ENCODE measurements at places on chromosomes 1 and 21.
A peak's percentile ranks its signal among the peaks of the same experiment; 100 is the strongest.

DNA sequence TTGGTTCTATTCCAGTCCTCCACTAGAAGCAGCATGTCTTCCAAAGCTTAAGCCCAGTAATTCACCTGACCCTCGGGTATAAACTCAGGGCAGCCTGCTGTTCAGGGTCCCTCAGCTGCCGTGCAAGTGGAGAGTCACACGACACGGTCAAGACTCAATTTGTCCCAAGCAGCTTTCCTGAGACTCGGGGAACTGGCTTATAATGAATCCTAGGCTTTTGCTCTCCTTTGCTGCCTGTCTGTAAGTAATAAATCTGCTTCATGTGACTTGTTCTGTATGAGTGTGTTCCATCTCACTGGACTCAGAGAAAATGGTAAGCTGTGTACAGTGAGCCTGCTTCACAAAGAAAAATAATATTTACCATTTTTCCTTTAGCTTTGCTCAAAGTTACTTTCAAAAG, 119.8 kb downstream of the CYYR1 start:
- DNase-seq: no peak

- no peak for DNase-seq
Observed at GRCh38 chr1:10528066-10529014, 53.6 kb downstream of the PEX14 start.

- no peak for DNase-seq
Observed at GRCh38 chr1:218165701-218166114, 119.4 kb upstream of the RRP15 start.

GRCh38 chr1:168112673-168113305, 23.9 kb downstream of the GPR161 start:
- DNase-seq: peak; percentile 66

- DNase-seq: no peak
Observed at GRCh38 chr1:65991694-65992093, 199.0 kb downstream of the PDE4B start.

DNA sequence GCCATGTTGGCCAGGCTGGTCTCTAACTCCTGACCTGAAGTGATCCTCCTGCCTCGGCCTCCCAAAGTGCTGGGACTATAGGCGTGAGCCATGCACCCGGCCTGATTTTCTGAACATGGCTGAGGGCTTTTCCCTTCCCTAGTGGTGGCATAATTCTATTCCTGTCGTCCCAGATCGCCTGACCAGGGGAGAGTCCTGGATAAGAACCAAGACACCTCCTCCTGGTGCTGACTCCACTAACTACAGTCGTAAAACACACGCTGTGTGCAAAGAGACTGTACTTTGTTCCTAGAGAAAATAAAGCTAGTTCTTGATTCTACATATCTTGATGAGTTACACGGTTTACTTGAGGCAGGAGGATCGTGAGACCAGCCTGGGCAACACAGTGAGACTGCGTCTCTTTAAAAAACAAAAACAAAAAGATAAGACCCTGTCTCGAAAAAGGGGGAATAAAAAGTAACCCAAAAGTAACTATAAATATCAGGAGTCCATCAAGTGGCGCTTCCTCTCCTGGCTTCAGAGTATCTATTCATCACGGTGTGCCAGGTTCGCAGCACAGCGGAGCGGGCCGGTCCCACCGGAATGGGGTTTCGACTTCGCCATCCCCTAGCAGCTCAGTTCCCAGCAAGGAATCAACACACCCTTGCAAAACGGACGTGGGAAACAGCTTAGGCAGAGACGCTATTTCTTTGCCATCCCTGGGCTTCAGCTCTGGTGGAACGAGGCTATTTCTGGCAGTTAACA, 973 bp downstream of the SDF4 start:
- peak; percentile 47 for DNase-seq

DNA sequence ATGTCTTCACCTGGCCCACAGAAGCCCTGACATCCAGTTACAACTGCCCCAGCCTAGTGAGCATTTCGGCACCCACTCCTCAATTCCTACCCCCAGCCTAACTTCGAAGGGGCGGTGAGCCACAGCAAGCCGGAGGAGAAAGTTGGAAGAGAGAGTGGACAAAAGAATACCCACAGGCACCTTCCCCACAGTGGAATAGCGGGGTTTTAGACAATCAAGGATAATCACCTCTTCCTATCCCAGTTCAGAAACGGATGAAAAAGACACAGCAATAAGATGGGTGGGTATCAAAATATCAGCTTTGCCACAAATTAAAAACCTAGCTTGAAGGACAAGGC, 1.3 kb upstream of the LSS start:
- DNase-seq: no peak

DNA sequence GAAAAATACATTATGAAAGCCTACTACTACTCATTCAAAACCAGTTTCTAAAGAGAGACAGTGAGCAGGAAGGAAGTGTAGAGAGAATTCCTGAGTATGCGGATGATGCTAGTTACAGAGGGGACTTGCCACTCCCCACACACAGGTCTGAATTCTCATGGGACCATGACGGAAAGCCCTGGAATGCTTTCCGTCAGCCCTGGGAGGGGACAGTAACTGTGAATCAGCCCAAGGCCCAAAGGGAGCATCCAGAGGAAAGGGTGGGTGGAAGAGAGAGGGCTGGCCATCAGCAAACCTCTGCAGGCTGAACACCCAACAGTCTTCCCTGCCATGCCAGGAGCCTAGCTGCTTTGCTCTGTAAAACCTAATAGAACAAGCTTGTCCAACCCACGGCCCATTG, 36.4 kb downstream of the RCSD1 start:
- no peak for DNase-seq

DNA sequence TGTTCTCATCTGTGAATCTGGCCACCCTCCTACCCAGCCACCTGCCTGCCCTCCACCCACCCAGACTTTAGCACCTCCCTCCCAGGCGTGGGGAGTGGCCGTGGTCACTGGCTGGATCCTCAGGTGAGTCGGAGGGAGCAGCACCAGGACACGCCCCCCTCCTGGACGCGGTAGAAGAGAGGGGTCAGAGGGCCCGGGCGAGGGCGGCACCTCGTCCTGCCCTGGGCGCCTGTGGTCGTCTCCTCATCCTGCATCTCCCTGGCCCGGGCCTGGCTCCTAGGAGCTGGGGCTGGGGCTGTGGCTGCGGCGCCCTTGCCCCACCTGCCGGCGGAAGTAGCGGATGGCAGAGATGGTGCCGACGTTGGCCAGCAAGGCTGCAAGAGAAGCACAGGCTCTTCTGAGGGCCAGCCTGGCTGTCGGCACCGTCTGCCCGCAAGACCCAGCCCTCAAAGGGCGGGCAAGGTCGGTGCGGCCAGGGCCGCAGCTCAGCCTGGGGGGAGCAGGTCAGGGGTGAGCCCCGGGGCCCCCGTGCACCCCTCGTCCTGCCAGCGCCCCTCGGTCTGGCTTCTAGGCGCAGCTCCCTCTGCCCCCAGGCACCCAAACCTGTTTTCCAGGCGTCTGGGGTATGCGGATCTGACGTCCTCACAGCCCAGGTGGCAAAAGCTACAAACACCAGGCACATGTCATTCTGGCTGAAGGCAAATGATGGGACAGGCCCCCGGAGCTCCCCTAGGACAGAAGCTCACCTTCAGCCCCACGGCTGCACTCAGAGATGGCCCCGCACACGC, 5.8 kb downstream of the PERM1 start:
- DNase-seq: peak; percentile 66

DNA sequence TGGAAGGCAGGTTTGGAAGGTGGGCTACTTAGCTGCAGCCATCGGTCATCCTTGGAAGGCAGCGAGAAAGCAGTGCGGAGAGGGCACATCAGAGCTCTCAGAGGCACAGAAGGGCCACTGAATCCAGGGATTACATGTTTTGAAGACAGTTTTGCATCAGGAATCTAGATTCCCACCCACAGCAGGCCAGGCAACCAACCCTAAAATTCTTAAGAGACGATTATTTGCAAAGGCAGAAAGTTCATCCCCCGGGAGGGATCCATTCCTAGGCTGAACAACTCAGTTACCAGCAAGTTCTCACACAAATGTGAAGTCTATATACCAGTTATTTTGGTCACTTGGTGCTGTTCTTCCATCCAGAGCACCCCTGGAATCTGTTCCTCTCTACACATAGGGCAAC, 457.3 kb upstream of the VAMP3 start:
- DNase-seq: no peak

DNA sequence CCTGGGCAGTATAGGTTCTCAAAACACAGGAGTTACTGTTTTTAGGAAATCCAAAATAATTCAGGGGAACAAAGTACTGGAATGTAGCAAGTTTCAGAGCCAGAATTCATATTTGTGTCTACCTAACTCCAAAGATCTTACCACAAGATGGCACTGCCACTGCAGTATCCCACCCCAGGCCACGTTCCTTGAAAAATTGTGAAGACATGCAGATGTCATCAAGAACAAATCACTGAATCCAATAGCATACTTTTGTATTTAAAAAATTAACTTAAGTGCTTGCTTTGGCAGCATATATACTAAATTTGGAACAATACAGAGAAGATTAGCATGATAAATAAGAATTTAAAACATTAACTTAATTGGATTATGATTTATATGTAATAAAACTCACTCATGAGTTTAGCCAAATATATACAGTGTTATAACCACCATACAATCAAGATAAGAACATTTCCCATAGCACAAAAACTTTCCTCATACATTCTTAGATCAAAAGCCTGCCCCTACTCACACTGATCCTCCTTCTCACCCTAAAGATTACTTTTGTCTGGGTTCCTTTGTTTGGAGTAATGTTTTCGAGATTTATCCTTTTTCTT, 209.9 kb downstream of the FAF1 start:
- no peak for DNase-seq

DNA sequence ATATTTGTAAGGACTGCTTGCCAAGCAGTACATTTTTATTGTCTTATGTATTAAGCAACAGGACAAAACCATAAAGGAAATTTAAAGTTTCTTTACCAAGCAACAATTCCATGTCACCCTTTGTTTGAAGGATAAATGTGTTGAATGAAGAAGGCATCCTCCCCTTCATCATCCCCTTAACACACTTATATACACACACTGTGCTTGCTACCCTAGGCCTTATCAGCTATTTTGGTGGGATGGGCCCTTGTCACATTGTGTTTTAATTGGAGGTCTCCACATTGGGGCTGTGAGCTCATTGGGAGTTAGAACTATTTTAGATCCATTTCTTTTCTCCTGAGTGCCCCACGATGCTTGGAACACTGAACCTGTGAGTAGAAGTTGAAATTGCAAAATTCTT, 1.9 kb downstream of the VANGL1 start:
- no peak for DNase-seq

DNA sequence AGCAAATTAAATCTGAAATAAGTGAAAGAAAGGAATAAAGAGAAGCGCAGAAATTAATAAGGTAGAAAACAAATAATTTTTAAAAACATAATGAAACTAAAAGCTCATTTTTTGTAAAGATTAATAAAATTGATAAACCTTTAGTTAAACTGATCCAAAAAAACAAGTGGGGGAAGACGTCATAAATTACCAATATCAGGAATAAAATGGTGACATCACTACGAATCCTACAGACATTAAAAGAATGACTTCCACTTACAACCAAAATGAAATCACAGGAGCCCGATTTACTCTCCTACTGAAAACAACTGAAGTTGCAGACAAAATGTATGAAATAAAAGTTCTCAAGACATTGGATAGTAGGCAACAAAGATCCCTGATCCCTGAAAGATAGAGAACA, 68.1 kb upstream of the IFFO2 start:
- no peak for DNase-seq

DNA sequence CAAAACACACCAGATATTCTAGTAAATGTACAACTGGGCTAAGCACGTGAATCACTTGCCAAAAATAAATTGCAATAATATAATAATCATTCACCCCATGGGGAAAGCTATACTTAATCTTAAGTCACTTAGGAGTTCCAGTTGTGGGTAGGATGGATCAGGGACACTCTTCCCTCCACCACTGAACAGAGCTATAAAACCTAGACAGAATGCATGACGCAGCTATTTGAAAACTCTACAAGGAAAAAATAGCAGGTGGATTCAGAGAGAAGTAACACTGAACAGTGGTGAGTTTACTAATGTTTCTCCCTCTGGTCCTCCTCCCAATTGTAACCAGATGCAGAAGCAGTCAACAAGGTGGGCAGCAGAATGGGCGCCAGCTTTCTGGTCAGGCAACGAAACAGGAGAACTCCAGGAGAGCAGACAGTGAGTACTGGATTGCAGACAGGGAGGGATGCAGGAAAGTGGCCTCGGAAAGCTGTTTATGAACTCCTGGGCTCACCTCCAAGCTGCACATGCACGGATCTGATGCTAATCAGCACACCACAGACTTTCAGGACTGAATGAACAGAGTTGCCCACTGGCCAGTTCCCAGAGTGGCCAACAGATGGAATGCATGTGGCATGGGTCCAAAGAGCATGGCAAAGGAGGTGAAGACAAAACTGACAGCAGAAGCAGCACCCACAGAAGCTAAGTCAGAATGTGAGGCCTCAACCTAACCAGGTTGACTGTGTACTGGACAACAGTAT, 41.4 kb downstream of the TARBP1 start:
- DNase-seq: no peak

DNA sequence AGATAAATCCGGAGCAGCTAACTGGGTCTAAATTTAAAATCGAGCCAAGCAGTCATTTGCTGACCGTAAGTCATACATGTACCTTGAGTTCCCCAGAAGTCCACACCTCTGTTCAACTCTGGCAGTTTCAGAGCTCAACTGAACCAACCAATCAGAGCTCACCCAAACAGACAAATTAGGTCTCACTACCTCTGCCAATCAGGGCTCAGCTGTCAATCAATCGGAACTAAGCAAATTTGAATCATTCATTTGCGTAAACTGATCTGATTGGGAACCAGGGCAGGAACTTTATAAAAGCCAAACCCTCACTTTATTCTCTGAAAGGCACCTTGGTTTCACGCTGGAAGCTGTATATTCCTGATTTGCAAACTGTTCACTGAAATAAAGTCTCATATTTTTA, 11.2 kb upstream of the ACBD6 start:
- DNase-seq: no peak

DNA sequence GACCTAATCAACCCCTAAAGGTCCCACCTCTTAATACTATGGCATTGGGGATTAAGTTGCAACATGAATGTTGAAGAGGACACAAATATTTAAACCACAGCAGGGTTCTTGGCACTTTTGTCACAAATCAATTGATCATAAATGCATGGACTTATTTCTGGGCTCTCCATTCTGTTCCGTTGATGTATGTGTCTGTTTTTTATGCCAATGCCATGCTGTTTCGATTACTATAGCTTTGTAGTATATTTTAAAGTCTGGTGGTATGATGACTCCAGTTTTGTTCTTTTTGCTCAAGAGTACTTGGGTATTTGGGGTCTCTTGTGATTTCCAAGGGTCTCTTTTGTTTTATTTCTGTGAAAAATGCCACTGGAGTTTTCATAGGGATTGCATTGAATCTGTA, 34.7 kb upstream of the PLA2G2A start:
- no peak for DNase-seq

GRCh38 chr1:87929906-87930305, 601.2 kb downstream of the LMO4 start:
- DNase-seq: no peak

- DNase-seq: no peak
Observed at GRCh38 chr1:20344738-20345137, 54.1 kb downstream of the VWA5B1 start.

DNA sequence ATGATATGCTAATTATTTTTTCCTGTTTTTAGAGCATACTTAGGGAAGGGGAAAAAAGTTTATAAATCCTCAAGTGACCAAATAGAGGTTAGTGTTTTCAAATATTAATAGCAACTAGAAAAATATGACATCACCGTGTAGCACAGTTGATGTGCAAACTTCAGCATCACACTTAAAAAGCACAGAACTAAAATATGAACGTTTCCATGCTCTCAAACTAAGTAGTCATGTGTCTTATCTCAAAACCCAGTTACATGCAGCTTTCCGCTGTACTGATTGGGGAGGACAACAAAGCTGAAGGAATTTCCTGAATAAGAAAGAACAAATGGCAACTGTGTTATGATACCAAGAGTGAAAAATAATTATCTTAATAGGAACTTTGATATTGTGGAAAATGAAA, 903.7 kb downstream of the ADGRL2 start:
- DNase-seq: no peak

Data from suppressor macrophage treated with lipopolysaccharide for 4 hours (primary cell).